Lower lobe of right lung (tissue), 2 donors: ENCODE measurements at places on chromosomes 13 and 19.
A peak's percentile ranks its signal among the peaks of the same experiment; 100 is the strongest.

DNA sequence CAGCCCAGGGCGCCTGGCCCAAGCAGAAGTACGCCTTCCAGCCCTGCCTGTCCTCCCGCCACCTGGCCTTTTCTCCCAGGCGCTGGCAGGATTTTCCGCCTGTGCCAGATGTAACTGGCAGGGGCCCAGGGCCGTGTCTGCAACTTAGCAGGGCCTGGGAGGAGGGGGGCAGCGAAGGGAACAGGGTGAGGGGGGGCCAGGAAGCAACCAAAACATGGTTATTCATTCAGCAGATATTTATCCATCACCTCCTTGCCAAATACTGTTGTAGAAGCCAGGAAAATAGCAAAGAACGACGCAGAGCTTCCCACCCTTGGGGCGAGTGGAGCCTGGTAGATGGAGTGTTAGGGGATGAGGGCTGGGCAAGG is 5.6 kb downstream of the TLE6 start:
- H3K4me3 ChIP-seq, result no peak overlapping the region
- H3K4me1 ChIP-seq, result peaks cover 25% of the 10 kb centered on the region
- peak; percentile 79 for DNase-seq
- H3K27me3 ChIP-seq, result no peaks in the 10 kb centered on the region

- H3K4me1 ChIP-seq, result peaks cover 30% of the 10 kb centered on the region
- no peaks in the 10 kb centered on the region for H3K36me3 ChIP-seq
- H3K4me3 ChIP-seq, result peak overlapping the region; percentile 38
- DNase-seq, result peak; percentile 97
These were observed 2.2 kb upstream of the TSPAN16 start for GRCh38 chr19:11293433-11294389.

DNA sequence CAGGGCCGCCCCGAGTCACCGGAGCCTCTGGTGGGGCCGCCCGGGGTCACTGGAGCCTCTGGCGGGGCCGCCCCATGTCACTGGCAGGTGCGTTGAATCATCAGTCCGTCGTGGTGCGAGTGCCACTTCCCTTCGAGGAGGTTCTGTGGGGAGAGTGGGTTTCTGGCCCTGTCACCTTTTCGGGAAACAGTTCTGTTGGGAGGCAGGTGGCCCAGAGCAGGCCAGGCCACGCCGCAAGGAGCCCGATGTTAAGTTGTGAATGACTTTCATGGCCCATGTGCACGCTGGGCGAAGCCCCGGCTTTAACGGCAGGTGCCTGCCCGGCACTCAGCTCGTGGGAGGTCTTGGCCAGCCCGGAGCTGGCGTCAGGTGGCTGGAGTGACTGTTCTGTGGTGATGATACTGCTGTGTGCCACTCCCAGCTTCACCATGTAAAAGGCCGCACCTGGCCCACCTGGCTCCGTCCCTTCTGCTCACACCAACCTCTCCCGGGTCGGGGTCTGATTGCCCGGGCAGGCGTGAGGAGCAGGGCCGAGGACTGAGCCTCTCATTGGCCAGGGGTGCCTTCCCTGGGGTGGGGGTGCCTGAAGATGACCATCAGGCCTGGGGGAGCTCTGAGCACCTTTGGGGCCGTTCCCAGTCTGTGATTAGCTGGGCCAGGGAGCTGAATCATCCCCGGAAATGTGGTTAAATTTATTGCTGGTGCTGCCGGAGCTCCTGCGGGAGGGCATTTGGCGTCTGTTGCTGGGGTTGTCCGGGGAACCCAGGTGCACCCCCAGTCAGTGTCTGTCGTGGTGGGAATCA is 29.2 kb downstream of the CSNK1G2 start:
- no peak overlapping the region for H3K27ac ChIP-seq
- H3K4me1 ChIP-seq, result no peaks in the 10 kb centered on the region
- H3K27me3 ChIP-seq, result no peaks in the 10 kb centered on the region
- peaks cover 27% of the 10 kb centered on the region for H3K36me3 ChIP-seq

DNA sequence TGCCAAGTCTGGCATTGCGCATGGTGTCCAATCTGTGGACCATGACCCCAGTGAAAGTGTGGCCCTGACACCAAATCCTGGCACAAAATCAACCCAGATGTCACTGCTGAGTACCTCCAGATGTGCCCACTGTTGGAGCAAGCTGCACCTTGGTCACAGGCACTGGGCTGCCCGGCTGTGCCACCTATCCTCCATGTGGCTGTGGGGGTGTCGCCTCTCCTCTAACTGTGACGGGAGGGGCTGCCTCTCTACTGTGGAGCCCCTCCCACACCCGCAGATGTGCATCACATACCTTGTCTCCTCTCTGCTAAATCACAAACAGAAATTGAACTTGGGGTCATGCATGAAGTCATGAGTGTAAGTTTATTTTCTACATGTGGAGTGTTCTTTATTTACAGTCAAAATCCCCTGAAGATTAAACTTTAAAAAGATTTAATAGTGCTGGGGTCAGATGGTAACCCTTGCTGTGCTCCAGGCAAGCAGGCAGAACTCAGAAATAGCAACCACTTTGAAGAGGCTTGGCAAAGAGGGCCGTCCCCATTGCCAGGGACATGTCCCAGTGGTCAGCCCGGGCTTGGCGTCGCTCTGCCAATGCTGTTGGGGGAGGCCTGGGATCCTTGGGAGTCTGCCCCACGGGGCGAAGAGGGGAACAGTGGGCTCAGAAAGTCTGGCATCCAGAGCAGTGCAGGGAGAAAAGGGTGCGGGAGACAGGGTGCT is 46.4 kb upstream of the ZNF536 start:
- no peak for DNase-seq
- H3K4me1 ChIP-seq, result no peaks in the 10 kb centered on the region
- no peak overlapping the region for H3K4me3 ChIP-seq
- no peak overlapping the region for H3K27ac ChIP-seq
- no peaks in the 10 kb centered on the region for H3K27me3 ChIP-seq
- no peaks in the 10 kb centered on the region for H3K36me3 ChIP-seq
